CD4-positive, CD25-positive, alpha-beta regulatory T cell (primary cell): ENCODE measurements at places on chromosomes 7 and 10. TPM values are rescaled to one million over a fixed set of nuclear protein-coding genes. Genes with fewer than 3 reads are reported as not detected.
A peak's percentile ranks its signal among the peaks of the same experiment; 100 is the strongest.

NRP1 gene
- not detected for total RNA-seq

GNAI1 gene
- 1.2 TPM for total RNA-seq

ZEB1 gene
- 150 TPM for total RNA-seq

DNA sequence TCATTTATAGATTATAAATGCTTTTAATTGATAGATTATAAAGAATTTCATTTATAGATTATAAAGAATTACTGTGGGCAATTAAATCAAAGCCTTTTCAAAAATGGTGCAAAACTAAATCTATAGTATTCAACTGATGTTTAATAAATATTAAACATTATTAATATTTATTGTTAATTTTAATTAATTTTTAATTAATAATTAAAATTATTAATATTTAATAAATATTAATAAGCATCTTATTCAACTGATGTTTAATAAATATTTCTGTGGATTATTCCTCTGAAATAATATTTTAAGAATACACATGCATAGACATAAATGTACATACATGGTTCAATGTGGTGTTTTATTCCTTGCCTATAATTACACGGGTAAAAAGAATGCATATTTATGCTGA, 346.8 kb downstream of the PCDH15 start:
- DNase-seq: no peak

DNA sequence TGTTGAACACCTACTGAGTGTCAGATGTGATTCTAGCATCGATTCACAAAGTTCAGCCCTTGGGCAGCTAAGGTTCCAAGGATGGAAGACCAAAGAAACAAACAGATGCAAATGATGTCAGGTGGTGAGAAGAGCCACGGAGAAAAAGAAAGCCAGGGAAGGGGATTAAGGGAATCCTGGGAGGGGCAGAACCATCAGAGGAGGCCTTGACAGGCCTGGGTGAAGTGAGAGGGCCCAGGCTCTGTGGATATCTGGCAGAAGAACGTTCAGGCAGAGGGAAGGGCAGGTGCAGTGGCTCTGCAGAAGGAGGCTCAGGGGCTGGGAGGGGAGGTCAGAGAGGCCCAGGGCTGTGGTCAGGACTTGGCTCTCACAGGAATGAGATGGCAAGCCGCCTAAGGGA, 90.4 kb downstream of the C10orf105 start:
- DNase-seq: no peak

DNA sequence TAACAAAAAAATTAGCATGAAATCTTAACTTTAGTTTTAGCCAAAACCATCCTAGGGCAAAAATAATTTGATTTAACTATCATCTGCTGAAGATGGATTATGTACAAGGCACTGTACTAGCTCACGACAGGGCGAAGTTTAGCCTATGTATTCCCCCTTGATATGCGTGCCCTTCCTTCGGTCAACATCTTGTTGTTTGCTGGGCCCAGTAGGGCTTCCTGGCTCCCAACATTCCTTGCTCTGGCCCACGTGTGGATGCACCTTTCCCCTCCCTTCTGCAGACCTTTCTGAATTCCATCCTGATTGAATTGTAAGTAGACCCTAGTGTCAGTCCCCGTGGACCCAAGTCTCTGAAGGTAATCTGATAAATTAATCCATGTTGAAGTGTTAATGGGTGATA, 212.0 kb downstream of the RELN start:
- DNase-seq: no peak

DNA sequence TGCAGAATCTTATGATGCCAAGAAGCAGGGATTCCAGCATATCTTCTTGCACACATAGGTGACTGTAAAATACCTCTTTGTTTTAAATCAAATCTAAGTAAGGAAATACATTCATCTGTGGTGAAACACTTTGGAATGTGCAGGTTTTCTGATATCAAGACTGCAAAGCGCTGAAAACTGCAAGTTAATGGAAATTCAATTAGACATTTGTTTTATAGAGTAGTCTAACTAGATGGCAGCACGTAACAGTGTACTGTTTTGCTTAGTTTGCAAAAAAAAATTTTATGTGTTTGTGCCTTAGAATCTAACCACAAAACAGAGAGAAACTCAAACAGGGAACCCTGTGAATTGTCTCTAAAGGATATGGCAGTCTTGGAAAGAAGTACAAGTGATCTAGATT, 259.2 kb downstream of the HDAC9 start:
- DNase-seq: no peak

GRCh38 chr7:74233655-74234285, 20.4 kb downstream of the RFC2 start:
- no peak for DNase-seq

DNA sequence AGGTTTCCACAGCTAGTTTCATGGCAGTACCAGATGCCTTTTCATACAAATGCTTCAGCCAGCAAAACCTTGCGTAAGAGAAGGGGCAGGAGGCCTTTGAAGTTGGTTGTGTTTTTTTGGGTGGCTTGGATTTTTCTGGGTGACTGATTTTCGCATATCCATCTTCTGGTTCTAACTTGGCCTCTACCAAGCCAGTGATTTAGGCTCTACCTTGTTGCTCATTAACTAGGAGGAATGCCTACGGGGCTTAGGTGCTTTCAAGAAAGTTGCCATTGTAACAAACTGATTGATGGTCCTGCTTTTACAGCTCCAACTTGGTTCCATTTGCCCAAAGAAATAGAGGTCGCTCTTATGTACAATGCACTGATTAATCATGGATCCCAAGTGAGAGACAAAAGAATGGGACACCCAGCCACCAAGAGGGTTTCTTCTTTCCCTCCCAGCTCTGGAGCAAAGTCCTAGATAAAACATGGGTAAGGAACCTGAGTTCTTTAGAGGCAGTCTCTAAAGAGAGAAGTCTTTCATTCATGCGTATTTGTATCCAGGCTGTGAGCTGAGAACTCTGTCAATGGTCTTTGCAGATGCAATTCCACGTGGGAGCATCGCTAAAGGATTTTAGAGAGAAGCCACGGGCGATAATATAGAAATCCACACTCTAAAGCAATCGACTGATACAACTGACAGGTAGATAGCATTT, 92.1 kb upstream of the FGFR2 start:
- no peak for DNase-seq

GRCh38 chr10:128024426-128024825, 101.8 kb downstream of the MKI67 start:
- DNase-seq: no peak

- no peak for DNase-seq
These were observed 35.0 kb downstream of the TNS3 start for GRCh38 chr7:47546733-47547494.

GRCh38 chr7:8217200-8218068, 44.5 kb downstream of the ICA1 start:
- DNase-seq: peak; percentile 82
